ENCODE measurements at places on chromosomes 16 and 17. TPM values are rescaled to one million over a fixed set of nuclear protein-coding genes. Genes with fewer than 3 reads are reported as not detected.

RPA1 gene
- 34.0 TPM for total RNA-seq

MT4 gene
- total RNA-seq = not detected

PDILT gene
- 0.87 TPM for total RNA-seq

VAT1L gene
- 4.4 TPM for total RNA-seq

BCL6B gene
- 0.96 TPM for total RNA-seq

RHBDL1 gene
- 4.5 TPM for total RNA-seq

UTP18 gene
- 27.6 TPM for total RNA-seq

TBC1D3E gene
- not detected for total RNA-seq

CDRT15L2 gene
- not detected for total RNA-seq

SLC5A11 gene
- total RNA-seq = not detected

Measured in prostate gland (tissue), 2 donors.